ENCODE measurements at places on chromosomes 6 and 20.

DNA sequence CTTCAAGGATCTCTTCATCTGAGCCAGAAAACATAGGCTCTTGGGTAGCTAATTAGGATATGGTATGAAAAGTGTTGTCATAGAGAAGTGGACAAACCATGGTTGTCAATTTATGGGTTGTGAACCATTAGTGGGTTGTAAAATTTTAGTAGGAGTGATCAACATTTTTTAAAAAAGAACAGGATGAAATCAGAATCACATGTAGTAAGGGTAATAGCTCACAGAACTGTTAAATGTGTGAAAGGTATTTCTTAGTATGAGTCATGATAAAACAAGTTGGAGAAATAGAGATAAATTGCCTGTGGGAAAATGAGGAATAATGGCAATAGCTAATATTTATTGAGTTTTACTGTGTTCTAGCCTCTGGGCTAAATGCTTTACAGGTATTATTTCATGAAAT is 113.4 kb downstream of the MAP3K4 start:
- DNase-seq, result peak; percentile 14

DNA sequence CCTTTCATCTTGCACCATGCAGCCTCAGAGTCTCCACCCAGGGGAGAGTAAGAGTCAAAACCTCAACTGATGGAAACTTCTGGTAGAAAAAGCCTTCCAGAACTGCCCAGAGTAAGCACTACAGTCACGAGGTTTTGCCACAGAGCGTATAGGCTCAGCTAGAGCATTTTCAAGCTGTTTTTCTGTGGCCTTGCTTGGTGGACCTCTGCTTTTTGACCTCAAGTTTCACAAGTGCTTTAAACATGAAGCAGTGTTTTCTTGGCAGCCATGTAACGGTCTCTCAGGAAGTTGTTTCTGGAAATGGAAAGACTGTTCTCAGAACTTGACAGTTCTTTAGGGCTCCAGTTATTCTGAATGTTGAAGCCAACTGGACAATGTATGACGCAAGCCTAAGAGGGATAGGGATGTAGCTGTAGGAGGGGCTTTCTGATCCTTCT is 146.5 kb downstream of the ZDHHC14 start:
- no peak for DNase-seq

- DNase-seq, result no peak
Measured at GRCh38 chr20:37914672-37915433, 11.9 kb downstream of the VSTM2L start.

DNA sequence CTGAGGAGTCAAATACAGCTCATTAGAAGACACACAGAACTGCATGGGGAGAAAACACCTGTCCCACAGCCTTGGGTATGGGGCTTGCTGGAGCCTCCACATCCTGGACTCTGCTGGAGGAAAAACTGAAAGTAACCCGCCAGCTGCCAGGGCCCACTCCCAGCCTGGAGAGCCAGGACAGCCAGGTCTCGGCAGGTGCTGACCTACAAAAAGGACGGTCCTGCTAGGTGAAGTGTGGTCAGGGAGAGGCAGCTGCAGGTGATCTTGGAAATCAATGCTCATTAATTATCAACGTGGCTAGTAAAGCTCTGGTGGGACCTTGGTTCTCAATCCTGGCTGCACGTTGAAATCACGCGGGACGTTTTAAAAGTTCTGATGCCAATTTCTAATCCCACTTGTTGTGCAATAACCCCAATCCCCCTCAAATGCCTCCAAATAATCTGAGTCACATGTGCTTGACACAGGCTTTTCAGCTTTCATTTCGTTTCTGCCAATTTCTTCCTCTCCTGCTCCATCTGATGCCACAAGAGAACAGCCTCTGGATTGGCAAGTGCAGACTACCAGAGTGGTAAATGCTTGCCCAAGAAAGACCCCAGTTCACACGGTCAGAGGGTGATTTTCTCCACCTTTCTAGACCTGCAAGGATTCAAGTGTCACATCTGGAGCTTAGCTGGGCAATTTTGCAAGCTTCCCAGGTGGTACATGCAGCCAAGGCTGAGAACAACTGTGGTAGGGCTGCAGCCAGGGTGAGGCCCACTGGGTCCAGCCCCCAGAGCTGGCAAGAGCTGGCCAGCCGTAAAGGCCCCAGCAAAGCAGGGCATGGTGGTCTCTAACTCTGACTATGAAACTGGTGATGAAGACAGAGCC is 252.3 kb upstream of the QKI start:
- DNase-seq, result no peak

DNA sequence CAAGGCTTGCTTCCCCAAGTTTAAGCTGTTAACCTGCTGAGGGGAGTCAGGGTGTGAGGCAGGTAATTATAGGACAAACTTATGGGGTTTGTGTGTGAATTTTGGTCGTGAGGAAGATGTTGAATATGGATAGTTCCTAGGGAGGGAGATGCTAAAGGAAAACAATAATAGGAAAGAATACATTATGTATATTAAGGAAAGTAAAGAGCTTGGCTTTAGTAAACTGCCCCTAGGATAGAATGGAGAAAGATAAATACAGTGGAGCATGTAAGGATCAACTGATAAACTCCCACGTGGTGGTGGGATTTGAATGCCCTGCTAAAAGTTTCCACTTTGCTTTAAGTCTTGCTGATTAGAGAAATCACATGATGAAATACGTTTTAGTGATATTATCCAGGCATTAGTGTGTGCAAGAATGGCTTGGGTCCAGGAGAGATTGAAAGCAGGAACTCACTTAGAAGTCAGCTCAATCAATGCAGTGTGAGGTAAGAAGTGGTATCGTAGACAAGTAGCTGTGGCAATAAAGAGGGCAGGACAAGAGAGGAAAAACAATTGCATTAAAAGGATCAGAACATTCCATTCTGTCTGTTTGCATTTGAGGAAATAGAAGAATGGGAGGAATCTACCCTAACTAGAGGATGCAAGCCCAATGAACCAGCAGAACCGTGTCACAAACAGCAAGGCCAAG is 52.5 kb downstream of the RPS12 start:
- DNase-seq, result no peak

GRCh38 chr20:11261533-11262000 is 587.8 kb upstream of the JAG1 start:
- DNase-seq, result peak; percentile 60

DNA sequence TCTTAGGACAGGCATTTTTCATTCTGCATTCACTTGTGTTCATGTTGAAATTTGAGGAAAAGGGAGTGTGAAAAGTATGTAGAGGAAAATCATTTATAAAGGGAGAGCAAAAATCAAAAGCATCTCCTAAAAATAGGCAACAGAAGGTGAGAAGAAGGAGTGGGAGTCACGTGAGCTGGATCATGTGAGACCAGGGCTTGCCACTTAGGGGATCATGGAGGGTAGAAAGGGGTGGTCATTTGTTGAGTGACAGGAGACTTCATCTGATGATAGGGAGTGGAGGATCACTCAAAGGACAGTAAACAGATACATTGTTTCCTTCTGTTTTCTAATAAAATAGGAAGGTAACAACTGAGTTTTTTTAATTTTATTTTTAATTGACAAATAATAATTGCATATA is 17.1 kb downstream of the RBM24 start:
- no peak for DNase-seq

- DNase-seq, result no peak
Measured at GRCh38 chr6:164982389-164982788, 327.0 kb downstream of the C6orf118 start.

GRCh38 chr6:82385961-82386360 is 22.3 kb downstream of the TPBG start:
- no peak for DNase-seq

DNA sequence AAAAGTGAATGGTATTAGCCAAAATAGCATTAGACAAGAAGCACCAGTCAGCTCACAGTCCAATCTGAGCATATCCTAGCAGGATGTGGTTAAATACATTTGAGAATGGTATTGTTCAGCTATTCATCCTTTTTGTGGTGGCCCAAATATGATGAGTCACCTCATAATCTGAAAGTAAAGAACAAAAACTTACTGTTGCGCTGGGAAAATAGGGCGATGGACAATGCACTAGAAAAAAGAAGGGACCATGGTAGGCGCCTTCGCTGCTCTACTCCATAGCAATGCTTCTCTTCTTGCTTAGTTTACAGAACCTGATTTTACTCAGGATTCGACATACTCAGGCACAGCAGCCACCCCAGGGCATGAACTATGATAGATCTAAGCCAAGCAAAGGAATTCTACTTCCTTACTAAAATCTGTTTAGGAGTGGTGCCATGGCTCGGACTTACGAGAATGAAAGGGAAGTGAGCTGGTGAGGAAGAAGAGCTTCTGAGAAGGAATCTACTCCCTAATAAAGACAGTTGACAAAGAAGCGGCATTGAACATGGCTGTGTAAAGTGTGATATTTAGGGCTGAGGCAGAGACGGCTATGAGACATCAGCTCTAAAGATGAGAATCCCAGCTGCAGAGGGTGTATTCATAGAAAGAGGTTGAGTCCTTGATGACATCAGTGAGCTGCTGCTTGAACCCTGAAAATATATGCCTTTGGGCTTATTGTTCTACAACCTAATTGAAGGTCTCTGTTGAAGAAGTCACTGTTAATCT is 16.6 kb upstream of the FBXO9 start:
- peak; percentile 72 for DNase-seq

DNA sequence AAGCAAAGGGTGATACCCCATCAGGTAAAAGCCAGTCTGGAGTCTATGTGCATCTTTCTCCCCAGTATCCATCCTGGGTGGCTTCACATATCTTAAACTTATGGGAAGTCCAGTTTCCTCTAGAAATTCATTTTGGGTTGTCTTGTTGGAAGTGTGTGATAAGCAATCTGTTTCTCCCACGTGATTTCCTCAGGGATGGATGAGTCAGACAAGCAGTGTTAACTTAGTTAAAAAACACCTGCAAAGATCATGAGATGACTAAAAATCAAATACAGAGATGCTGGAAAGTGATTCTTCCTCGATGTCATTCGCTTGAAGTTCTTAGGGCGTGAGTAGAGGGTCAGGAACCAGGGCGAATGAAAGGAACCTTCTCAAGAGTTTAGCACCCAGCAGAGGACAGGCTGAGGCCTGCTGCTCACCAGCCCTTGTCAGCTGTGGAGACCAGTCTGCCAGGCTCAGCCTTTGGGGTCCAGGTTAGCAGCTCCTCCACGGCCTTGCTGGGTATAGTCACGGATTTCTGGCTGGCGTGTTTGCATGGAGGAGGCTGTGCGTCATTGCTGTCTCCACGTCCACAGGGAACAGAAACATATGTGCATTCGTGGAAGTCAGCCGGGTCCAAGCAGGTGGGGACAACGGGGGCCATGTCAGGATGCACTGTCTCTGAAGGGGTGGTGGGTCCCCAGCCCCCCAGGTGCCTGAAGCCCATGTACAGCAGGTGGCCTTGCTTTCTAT is 2.8 kb upstream of the PNPLA1 start:
- DNase-seq, result no peak

DNA sequence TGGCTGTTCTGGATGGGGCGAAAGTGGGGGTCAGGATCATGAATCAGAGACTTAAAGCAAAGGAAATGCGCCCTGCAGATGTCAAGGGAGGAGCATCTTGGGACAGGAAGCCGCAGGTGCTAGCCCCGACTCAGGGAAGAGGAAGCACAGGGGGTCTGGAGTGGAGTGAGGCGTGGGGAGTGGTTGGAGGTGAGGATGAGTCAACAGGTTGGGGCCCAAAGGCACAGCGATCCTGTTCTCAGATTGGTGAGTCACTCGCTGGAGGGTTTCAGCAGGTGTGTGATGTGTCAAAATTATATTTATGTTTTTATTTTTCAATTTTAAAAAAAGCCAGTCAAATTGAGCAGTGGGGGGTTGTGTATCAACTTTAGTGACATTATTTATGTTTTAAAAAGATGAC is 19.0 kb downstream of the PACSIN1 start:
- DNase-seq, result no peak

- DNase-seq, result no peak
Measured at GRCh38 chr6:37319156-37319555, 34.6 kb upstream of the RNF8 start.

GRCh38 chr20:60446267-60447111 is 488.3 kb downstream of the CDH26 start:
- no peak for DNase-seq

DNA sequence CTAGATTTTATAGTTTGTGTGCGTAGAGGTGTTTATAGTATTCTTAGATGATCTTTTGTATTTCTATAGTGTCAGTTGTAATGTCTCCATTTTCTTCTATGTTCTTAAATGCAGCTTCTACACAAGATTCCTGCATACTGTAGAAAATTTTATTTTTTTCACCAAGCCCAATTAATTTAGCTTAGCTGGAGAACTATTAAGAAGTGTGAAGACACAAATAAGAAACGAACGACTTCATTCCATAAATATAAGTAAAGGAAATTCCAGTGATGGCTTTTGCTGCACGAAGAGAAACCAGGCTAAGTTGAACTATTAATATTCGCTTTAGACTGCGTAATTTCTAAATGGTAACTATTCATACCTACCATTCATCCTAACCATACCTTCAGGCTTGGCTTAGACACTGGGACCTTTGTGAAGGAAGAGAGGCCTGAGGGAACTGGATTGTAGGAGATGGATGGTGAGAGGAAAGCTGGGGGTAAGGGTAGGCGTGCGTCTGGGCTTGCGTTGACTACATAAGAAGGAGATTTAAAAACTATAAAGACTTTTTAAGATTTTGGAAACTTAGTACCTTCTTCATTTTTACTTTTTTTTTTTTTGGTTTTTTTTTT is 15.9 kb downstream of the HLA-DOA start:
- DNase-seq, result no peak

DNA sequence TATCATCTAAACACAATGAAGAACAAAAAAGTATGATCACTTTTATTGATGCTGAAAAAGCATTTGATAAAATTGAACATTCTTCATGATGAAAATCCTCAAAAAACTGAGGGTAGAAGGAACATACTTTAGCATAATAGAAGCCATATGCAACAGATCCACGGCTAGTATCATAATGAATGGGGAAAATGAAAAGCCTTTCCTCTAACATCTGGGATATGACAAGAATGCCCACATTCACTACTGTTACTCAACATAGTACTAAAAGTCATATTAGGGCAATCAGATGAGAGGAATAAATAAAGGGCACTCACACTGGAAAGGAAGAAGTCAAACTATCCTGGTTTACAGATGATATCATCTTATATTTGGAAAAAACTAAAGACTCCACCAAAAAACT is 256.6 kb downstream of the RFPL4B start:
- no peak for DNase-seq

GRCh38 chr20:15866916-15867730 is 706.1 kb downstream of the KIF16B start:
- no peak for DNase-seq

- DNase-seq, result no peak
Measured at GRCh38 chr6:15626878-15627674, 35.8 kb downstream of the DTNBP1 start.

DNA sequence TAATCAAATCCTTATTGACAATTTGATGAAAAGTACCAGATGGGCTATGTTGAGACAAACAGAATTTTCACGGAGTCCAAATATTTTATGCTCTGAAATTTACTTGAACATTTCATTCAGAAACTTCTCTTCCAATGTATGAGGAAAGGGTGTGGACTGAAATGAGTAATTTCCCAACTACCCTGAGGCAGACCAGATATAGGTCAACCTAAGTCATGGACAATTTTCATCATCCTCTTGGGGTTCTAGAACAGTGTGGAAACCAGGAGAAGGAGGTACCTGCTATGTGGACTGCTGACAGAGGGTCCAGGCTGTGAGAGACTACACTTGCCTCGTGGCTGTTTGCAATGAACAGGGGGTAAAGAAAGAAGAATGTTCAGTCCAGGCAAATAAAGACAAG is 323.0 kb downstream of the ESR1 start:
- DNase-seq, result no peak

Data from AG09309 (cell line).